NCI-H2081 (cell line): ENCODE measurements at places on chromosomes 2 and 18.

DNA sequence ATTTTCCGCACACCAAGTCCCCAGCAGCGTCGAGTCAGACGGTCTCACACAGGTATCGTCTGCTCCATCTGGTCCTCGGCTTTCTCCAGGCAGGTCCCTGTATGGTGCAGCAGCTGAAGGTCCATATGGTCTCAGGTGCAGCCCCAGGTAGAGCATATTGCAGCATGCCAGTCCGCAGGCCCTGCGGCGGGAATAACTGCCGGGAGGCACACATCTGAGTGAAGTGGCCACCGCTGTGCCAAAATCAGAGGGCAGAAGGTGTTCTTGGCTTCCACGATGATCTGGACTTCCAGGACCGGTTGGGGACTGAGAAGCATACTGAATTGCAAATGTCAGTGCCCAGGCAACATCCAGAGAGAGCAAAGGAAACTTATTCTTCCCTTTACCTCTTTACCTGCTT is 320.3 kb downstream of the RNF144A start:
- DNase-seq, result no peak

DNA sequence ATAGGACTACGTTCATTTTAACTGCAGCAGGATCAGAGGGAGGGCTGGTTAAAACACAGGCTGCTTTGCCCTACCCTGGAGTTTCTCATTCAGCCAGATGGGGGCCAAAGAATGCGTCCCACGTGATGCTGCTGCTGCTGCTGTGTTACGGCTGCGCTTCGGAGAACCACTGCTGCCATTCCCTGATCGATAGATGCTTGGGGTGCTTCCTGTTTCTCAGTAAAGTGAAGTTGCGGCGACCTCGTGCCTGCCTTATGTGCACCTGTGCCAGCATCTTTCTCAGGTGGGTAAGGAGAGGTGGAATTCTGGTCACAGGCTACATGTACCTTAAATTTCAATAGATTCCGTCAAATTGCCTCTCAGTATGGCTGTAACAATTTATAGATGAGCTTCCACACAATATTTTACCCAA is 24.7 kb upstream of the TOGARAM2 start:
- DNase-seq, result no peak

- DNase-seq, result no peak
Observed at GRCh38 chr2:167487728-167488127, 599.4 kb downstream of the XIRP2 start.

DNA sequence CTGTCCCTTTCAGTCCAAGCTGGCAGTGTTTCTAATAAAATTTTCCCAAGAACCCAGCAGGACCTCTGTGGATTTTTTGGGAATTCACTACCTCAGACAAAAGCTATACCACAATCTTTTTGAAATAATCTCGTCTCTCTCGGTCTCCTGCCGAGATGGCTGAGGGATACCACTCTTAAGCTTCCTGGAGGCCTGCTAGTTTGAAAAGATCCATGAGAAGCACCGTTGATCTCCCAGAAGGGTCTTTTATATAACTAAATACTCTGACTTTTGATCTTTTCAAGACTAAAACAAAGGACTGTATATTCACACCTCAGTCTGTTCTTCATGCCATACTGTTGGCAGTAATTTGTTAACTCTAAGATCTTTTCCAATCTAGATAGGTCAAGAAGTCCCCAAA is 141.7 kb downstream of the UPP2 start:
- DNase-seq, result no peak

DNA sequence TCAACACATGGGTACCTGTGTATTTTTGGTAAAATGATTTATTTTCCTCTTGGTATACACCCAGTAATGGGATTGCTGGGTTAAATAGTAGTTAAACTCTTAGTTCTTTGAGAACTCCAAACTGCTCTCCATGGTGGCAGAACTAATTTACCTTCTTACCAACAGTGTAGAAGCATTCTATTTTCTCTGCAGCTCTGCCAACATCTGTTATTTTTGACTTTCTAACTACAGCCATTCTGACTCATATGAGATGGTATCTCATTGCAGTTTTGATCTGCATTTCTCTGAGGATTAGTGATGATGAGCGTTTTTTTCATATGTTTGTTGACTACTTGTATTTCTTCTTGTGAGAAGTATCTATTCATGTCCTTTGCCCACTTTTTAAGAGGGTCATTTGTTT is 180.6 kb downstream of the FSIP2 start:
- no peak for DNase-seq

GRCh38 chr2:162175714-162176113 is 23.7 kb upstream of the GCG start:
- DNase-seq, result no peak

DNA sequence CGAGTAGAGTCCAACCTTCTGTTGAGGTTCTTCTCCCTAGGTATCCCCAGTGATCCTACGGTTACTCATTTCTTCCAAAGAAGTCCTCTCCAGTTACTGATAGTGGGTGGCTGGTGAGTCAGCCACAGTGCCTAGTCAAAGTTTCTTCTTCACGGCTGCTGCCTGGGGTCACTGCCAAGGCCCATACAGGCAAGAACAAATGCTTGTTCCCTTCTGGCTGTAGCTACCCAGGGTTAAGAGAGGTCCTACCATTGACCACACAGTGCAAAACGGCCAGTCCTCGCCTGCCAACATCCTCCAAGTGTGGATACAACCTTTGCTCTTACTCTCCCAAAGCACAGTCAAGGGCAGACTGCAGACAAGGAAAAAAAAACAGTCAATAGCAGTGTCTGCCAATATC is 2.9 kb upstream of the PTPN4 start:
- DNase-seq, result no peak

- DNase-seq, result no peak
Observed at GRCh38 chr18:13658436-13659204, 67.7 kb downstream of the FAM210A start.

DNA sequence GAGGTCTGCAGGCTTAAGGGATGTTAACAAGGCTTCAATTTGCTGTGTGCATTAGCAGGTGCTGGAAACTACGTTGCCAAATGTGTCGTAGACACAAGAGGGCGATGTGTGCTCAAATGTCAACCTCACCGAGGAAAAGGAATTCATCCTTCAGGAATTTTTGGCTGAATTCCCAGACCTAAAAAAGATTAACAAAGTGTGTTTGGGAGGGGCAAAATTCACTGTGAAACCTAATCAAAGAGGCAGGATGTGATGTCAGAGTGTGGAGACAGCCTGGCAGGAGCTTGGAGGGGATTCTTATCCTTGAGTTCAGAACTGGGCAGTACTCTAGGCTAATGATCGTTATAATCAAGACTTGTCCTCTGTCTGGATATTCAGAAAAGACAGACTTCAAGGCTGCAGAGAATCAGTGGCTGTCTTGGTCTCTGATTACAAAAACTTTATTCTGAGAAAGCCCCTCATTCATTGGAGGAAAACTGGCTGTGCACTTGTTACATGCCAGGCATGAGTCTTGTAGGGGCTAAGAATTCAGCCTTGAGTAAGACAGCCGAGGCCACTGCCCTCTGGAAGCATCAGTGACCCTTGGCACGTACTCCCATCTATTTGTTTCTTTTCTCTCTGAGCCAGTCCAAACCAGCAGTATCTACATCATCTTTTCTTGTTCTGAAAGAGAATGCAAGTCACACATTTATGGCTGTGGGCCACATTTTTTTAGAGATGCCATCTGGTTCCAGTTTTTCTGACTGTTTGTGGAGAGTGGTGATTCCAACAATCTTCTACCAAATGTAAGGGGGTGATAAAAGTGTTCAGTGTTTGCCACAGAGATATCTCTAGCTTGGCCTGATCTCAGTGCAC is 18.7 kb upstream of the SCYGR1 start:
- DNase-seq, result peak; percentile 84

DNA sequence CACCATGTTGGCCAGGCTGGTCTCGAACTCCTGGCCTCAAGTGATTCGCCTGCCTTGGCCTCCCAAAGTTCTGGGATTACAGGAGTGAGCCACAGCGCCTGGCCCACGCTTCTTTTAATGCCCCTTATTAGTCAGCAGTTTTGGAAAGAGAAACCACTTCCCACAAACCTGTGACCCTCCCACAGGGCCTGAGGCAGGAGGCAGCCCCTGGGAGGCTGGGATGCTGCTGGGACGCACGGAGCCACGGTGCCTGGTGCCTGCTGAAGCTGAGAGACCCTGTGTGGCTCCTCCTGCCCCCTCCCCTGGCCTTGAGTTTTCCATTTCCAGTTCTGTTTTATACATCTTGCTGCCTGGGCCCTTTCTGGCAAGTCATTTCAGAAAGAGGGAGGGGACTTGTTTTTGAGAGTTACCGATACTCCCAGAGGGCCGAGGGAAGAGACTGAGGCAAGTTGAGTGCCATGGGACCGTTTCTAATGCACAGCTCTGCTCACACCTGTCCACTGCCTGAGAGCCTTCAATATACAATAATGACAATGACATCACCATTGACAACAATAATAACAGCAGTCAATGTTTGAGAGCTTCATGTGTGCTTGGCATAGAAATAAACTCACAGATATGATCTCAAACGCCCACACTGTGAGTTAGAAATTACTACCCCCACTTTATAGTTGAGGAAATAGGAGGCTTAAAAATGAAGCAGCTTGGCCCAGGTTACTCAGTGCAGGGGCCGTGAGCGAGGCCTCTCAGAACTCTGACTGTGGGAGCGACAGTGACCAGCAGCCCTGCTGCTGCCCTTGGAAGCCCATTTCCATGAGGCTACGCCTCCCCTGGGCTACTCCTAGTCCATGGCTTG is 78.1 kb upstream of the YWHAQ start:
- no peak for DNase-seq

- DNase-seq, result no peak
Observed at GRCh38 chr2:163570391-163570790, 165.4 kb downstream of the FIGN start.

DNA sequence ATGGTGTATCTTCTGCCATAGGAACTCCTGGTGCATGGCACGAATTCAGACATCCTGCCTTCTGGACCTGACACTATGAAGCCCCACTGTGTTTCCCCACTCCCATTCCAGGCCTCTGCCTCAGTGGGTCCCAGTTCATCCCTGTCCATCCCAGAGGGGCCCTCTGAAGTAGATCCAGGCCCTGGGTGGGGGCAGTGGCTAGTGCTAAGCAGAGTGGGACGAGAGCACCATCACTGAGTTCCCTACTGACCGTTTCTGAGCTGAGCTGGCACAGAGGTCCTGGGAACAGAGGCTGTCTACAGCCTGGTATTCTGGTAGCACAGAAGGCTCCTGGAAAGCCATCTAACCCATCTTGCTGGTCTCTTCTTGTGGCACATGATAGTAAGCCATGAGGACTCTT is 54.0 kb downstream of the ATOH8 start:
- no peak for DNase-seq

GRCh38 chr18:12879840-12880540 is 4.0 kb downstream of the PTPN2 start:
- DNase-seq, result no peak

GRCh38 chr2:223528036-223528435 is 74.1 kb downstream of the SCG2 start:
- DNase-seq, result no peak

DNA sequence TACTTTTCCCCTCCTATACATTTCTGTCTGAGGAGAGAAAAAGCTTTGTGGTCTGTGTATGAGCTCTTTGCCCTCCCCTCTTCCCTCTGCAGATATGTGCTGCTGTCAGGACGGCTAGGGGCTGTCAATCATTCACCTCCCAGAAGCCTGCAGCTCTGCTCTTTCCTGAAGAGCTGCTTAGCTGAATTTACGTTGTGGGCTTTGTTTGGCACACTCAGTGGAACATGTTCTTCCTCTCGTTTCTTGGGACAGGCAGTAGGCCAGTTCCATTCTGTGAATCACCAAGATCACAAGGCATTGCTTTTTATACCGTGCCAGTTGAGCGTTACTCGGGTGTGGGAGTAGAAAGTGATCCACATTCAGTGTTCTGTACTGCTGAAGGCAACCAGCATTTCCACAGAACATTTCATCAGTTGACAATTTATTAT is 136.7 kb downstream of the LAMA3 start:
- no peak for DNase-seq

DNA sequence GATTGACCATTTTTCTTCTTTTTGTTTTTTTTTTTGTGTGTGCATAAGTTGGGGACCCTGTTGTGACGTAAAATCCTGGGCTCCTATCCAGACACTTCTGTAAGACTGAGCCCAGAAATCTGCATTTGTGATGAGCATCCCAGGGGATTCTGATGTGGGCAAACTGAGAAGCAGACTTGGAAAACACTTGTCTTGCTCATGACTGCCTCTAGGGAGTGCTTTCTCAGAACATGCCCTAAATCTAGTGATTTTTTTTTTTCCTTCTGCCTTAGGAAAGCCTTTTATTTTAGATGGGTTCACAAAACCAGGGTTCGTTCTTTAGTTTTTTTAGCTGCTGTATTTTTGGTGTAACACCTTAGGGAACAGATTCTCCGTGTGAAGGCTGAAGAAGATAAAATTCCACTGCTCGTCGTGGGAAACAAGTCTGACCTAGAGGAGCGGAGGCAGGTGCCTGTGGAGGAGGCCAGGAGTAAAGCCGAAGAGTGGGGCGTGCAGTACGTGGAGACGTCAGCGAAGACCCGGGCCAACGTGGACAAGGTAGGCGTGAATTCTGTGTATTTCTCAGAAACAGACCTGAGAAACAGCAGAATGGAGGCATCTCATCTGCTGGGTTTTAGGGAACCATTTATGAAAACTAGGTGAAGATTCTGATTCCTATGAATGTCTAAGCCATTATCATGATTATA is 36.7 kb downstream of the RALB start:
- DNase-seq, result no peak

- DNase-seq, result no peak
Observed at GRCh38 chr18:5601188-5601624, 57.4 kb upstream of the EPB41L3 start.

GRCh38 chr18:6376433-6377229 is 38.1 kb downstream of the L3MBTL4 start:
- DNase-seq, result no peak

DNA sequence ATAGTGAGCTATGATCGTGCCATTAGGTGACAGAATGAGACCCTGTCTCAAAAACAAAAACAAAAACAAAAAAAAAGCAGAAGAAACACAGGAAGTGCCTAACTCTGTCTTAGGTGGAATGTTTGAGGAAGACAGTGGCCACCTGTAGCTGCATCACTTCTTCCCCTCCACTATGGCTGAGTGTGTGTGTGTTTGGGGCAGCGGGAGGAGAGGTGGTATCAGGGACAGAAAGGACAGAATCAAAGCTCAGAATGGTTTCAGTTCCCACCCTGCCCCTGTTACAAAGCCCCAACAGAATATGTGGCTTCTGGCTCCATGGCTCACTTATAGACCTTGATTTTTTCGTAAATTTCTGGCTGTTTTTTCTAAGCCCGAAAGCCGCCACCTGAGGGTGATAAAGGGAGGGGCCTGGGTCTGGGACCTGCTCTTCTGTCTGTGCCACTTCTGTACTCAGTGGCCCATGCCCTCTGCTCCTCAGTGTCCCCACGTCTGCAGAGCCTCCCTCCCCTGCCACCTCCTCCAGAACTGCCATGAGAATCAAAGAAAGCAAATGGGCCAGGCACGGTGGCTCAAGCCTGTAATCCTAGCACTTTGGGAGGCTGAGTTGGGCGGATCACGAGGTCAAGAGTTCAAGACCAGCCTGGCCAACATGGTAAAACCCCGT is 27.4 kb downstream of the SERTAD2 start:
- DNase-seq, result no peak

GRCh38 chr2:36695746-36696415 is 626 bp upstream of the VIT start:
- no peak for DNase-seq

DNA sequence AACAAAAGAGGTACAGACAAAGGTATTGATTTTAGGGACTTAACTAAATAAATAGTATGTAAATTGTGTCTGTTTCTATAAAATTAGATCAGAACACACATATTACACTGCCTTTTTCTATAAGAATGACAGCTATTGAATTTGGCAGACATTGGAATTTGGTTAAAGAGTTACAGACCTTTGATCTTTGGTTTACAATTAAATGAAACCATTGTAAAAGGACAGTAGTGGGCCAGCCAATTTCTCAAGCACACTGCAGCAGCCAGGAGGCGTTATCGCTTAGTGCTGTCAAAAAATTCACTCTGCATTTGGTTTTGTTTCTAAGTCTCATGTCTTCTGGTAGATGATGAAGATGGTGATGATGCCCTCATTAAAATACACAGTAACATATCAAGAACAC is 175.9 kb downstream of the NR4A2 start:
- DNase-seq, result no peak
